ENCODE measurements at places on chromosomes 5 and 9.

- DNase-seq, result peak; percentile 73
Measured at GRCh38 chr5:16580382-16580781, 36.4 kb downstream of the RETREG1 start.

GRCh38 chr9:114680259-114681001 is 1.6 kb downstream of the TEX48 start:
- no peak for DNase-seq

DNA sequence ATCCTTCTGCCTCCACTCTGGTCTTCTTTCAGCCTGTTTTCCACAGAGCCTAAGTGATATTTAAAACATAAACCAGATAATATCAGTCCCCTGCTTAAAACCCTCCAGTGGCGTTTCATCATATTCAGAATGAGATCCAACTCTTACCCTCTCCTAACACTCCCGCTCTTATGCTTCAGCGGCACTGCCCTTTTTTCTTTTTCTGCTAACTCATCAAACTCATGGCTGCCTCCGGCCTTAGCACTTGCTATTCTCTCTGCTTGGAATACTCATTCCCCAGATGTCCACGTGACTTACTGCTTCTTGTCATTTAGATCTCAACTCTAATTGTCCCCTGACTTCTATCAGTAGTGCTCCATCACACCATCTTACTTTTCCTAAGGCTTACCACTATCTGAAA is 73.6 kb downstream of the PIP5K1B start:
- no peak for DNase-seq

GRCh38 chr5:81819556-81820317 is 68.8 kb upstream of the SSBP2 start:
- DNase-seq, result no peak

DNA sequence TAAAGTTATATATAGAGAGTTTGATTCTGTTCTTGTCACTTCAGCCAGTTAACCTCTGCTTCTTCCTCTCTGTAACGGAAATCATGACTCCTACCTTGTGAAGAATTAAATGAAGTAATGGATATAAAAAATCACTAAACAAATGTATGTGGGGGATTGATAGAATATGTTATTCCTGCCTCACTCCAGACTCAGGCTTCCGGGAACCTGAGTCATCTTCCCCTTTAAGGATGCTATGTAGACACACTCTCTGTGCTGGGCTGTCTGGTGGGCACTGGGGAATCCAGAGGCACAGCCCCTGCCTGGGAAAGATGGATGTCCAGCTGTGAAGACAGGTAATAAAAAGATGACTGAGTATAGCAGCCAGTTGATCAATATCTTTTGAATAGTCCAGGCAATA is 77.4 kb downstream of the ZNF618 start:
- no peak for DNase-seq

DNA sequence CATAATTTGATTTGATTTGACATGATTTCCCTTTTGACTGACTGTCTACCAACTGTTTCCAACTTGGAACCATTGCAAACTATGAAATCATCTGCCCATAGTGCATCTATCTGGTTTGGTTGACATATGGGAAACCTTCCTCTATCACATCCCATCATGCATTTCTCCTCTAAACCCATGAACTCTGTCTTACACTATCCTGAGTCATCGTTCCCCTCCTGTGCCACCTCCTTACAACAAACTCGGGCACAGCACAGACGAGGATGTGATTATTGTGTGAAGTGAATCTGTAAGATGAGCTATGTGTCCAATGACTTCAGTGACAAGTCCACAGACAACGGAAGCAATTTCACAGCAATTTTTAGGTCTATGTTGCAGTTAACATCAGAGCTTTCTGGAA is 126.1 kb downstream of the NPR3 start:
- DNase-seq, result no peak

- no peak for DNase-seq
Measured at GRCh38 chr5:50813691-50814090, 147.3 kb downstream of the PARP8 start.

- no peak for DNase-seq
Measured at GRCh38 chr5:16392718-16393117, 72.9 kb downstream of the ZNF622 start.

GRCh38 chr5:157821822-157822622 is 36.9 kb downstream of the CLINT1 start:
- no peak for DNase-seq

- no peak for DNase-seq
Measured at GRCh38 chr9:68780720-68781119, 75.7 kb downstream of the PIP5K1B start.

GRCh38 chr5:75412111-75412990 is 75.3 kb downstream of the HMGCR start:
- no peak for DNase-seq

DNA sequence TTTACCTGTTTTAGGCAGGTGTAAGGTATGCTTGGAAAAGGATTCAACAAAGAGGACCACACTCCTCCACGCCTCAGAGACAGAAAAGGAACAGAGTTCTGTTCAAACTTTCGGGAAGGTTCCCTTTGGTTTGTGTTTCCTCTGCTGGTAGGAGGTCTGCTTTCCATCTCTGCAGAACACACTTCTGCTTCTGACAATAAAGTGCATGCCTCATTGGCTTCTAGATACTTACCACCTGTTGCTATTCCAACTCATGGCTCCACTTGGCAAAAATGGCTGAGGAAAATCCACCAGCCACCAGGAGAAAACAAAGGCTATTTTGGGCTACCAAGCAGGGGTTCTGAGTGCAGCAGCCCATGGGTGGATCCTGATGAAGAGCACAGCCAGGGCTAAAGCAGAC is 112.7 kb downstream of the NRG2 start:
- DNase-seq, result no peak

DNA sequence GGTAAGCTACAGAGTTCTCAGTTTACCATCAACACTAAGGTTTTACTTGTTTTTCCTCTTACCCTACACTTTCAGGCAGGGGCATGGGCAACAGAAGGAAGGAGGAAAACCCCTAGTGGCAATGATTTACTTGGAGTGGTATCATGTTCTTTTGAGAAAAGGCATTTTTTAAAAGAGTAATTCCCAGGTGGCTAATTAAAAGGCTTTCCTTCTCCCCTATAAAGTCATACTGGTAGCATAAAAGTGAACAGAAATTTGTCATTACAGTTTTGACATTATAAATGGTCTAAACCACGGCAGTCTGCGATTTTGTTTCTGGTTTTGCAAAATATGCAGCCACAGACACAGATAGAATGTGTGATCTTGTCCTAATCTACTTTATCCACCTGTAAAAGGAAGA is 30.9 kb upstream of the OR2K2 start:
- no peak for DNase-seq

GRCh38 chr9:103601287-103601686 is 492.8 kb upstream of the SMC2 start:
- DNase-seq, result no peak

DNA sequence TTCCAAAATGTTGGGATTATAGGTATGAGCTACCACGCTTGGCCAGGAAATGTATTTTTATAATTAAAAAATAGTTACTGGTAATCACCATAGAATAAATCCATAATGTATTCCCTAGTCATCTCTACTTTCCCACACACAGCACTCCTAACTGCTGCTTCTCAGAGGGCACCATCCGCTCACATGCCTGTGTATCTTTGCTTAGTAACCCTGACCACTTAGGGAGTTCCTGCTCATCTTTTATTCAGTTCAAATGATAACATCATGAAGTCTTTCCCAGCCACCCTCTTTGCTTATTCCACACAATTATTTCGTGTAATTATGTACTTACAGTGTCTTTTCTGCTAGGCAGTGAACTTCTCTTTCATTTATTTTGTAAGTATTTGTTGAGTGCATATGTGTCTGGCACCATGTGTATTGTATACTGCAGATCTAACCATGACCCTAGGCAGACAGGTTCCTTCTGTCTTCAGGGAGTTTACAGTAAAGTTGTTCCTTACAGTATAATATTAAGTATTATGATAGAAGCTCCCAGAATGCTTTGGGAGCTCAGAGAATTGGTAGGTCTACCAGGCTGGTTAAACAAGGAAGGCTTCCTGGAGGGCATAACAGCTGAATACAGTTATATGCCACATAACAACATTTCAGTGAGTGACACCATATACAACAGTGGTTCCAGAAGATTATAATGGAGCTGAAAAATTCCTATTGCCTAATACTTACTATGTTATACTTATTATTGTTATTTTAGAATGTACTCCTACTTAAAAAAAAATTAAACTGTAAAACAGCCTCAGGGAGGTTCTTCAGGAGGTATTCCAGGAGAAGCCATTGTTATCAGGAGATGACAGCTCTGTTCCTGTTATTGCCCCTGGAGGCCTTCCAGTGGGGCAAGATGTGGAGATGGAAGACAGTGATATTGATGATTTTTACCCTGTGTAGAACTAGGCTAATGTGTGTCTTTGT is 39.2 kb downstream of the DCAF10 start:
- no peak for DNase-seq

GRCh38 chr5:52910071-52910470 is 79.1 kb upstream of the ITGA2 start:
- no peak for DNase-seq

GRCh38 chr5:33854733-33855151 is 37.0 kb downstream of the ADAMTS12 start:
- DNase-seq, result no peak

GRCh38 chr9:34267660-34268059 is 61.4 kb downstream of the KIF24 start:
- no peak for DNase-seq

GRCh38 chr5:26791433-26791832 is 247.0 kb downstream of the CDH9 start:
- DNase-seq, result no peak

Measured in thyroid gland (tissue), 4 donors.